Stimulated activated CD4-positive, alpha-beta T cell treated with anti-CD3 and anti-CD28 coated beads, TNF-alpha, amount 100 ng/mL, for 48 hours (primary cell): ENCODE measurements at places on chromosomes 16 and 17.

GRCh38 chr17:4497101-4497824, 1.4 kb upstream of the SPNS2 start:
- DNase-seq = no peak

- DNase-seq = no peak
These were observed 57.8 kb downstream of the HLF start for GRCh38 chr17:55322453-55322985.

DNA sequence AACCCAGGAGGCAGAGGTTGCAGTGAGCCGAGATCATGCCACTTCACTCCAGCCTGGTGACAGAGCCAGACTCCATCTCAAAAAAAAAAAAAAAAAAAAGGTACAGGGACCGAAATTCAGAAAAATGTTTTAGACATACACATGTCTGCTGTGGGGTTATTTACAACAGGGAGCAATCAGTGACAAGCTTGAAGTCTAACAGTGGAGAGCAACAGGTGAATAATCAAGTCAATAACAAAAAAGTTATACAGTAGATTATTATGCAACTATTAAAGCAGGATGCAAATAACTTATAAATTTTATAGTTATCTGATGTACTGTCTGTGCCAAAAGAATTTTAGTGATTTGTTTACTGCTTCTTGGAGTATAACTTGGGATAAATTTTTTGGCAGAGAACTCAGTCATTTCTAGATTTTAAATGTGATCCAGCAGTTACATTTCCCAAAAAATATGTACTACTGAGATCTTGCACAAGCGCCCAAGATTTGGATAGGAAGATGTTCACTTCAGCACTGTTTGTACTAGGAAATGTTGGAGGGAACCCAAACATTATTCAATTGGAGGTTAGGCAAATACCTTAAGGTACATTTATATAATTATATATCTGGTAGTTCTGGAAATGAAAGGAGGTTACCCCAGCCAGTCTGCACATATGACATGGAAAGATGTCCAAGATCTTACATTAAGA, 34.1 kb downstream of the EEF2K start:
- DNase-seq = no peak

- DNase-seq = no peak
These were observed 32.4 kb upstream of the RPTOR start for GRCh38 chr17:80512233-80512632.

- DNase-seq = no peak
These were observed 430.5 kb upstream of the PMFBP1 start for GRCh38 chr16:72602499-72602898.

DNA sequence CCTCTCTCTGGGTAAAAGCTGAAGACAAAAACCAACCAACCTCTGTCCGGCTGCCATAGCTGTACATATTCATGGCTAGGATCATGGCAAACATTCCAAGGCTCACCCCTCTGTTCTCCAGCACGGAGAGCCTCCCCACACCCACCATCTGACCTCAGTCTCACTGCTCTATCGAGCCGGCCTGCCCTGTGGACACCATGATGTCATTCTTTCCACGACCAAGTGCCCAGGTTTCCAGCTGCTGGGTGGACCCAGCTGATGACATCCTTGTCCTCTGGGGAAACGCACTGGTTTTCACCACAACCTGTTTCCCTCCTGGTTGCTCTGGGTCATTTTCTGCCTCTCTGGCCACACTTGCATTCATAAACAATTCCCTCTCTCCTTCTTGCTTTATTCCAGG, 67.7 kb downstream of the NDEL1 start:
- no peak for DNase-seq

GRCh38 chr17:39150104-39150634, 1.3 kb downstream of the PLXDC1 start:
- DNase-seq = no peak

GRCh38 chr16:63998-64913, 8.2 kb downstream of the RHBDF1 start:
- no peak for DNase-seq
